ENCODE measurements at places on chromosomes 3 and 15. TPM values are rescaled to one million over a fixed set of nuclear protein-coding genes. Genes with fewer than 3 reads are reported as not detected.

GRCh38 chr15:50358845-50359244 is 3.8 kb upstream of the GABPB1 start:
- no peaks in the 10 kb centered on the region for H3K36me3 ChIP-seq
- no peak overlapping the region for H3K27ac ChIP-seq
- no peak overlapping the region for H3K4me3 ChIP-seq
- peaks cover 10% of the 10 kb centered on the region for H3K4me1 ChIP-seq

DNA sequence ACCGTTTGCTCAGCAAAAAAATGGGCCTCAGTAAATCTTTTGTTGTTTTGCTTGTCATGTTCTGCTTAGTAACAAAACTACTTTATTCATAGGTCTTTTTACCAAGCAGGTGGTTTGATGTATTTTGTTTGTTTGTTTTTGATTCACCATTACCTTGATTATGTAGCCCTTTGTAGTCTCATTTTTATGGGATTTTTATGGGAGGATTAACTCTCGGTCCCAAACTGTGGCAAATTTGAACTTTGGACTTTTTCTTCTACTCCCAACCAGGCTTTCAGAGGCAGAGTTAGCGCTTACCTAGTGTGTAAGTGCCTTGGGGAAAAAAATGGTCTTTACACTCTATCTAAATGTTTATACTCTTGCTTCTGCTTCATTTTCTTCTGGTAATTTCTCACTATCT is 276.7 kb upstream of the POU1F1 start:
- DNase-seq = peak; percentile 28
- H3K27ac ChIP-seq = no peak overlapping the region
- H3K4me1 ChIP-seq = peaks cover 3% of the 10 kb centered on the region
- no peaks in the 10 kb centered on the region for H3K36me3 ChIP-seq
- H3K4me3 ChIP-seq = no peak overlapping the region
- no peaks in the 10 kb centered on the region for H3K27me3 ChIP-seq

- peak; percentile 95 for DNase-seq
- peaks cover 8% of the 10 kb centered on the region for H3K4me1 ChIP-seq
- peak within 1 kb of the TSS; percentile 83 for H3K4me3 ChIP-seq
- H3K27me3 ChIP-seq = no peaks in the 10 kb centered on the region
Observed at GRCh38 chr3:146544002-146544928, at the start of gene PLSCR1. Gene PLSCR1, minus strand, starts transcription at chr3:146544607. Its CDS starts 8,055 bp downstream, at chr3:146536552.

DNA sequence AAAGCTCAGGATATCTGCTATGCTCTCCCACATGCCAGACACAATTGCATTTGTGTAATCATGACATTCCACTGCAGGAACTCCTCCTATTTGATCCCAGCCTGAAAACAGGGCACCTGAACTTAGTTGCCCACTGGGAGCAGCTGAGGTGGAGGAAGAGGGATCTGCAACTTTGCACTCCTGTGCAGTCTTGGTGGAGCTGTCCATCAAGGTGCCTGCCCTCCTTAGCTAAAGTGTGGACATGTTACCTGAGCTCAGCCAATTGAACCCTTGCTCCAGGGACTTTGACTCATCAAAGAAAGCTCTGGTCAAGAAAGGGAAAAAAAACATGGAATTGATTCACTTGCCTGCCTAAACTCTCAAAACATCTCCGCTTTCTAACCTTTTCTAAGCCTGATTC is 33.3 kb upstream of the TUBGCP5 start:
- no peaks in the 10 kb centered on the region for H3K36me3 ChIP-seq
- no peaks in the 10 kb centered on the region for H3K4me1 ChIP-seq
- no peak overlapping the region for H3K27ac ChIP-seq

Gene FAM3D
- total RNA-seq = 0.60 TPM

GRCh38 chr3:53498806-53499641 is 4.6 kb downstream of the CACNA1D start:
- peaks cover 17% of the 10 kb centered on the region for H3K27me3 ChIP-seq
- DNase-seq = peak; percentile 41
- H3K4me3 ChIP-seq = no peak overlapping the region
- H3K4me1 ChIP-seq = peaks cover 24% of the 10 kb centered on the region

Gene SAXO2
- 0.64 TPM for total RNA-seq

- H3K27me3 ChIP-seq = no peaks in the 10 kb centered on the region
- no peak overlapping the region for H3K4me3 ChIP-seq
- H3K4me1 ChIP-seq = peaks cover 5% of the 10 kb centered on the region
- peak; percentile 11 for DNase-seq
- peak overlapping the region; percentile 73 for H3K27ac ChIP-seq
Observed at GRCh38 chr3:27556887-27557286, 72.7 kb upstream of the SLC4A7 start.

DNA sequence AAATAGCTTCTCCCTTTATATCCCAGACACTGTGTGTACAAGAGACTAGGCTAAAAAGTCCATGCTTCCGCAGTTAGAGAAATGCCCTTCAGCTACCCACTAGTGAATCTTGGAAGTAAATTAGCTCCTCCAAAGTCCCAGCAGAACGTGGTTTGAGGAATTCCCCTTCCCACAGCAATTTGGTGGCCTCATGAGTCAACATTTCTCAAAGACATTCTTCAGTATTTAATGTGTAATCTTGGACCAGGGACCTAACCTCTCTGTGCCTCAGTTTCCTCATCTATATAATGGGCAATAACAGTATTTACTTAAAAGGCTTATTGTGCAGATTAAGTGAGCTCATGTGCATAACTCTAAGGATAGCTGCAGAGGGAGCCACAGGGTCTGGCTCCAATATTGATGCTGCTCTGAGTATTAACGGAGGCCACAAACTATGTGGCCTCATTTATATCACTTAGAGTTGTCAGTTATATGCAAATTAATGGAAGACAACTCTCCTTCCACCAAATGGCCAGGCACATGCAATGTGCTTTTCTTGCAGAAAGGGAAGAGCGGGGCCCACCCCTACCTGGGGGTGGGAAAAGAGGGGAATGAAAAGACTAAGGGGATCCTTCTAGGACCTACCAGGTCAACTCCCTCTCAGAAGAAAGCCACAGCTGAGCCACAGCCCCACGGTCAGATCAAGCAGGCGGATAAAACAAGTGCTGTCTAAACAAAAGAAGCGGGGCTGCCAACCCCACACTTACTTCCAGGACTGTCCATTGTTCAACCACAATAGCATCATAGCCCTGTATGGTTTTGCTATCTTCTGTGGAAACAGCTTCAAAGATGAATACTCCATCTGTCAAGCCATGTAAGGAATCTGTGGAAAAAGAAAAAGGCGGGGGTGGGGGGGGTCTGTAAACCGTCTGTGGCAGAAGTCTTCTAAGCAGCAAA is 92.4 kb downstream of the OXNAD1 start:
- DNase-seq = no peak
- no peaks in the 10 kb centered on the region for H3K27me3 ChIP-seq
- no peaks in the 10 kb centered on the region for H3K4me1 ChIP-seq
- no peak overlapping the region for H3K4me3 ChIP-seq

DNA sequence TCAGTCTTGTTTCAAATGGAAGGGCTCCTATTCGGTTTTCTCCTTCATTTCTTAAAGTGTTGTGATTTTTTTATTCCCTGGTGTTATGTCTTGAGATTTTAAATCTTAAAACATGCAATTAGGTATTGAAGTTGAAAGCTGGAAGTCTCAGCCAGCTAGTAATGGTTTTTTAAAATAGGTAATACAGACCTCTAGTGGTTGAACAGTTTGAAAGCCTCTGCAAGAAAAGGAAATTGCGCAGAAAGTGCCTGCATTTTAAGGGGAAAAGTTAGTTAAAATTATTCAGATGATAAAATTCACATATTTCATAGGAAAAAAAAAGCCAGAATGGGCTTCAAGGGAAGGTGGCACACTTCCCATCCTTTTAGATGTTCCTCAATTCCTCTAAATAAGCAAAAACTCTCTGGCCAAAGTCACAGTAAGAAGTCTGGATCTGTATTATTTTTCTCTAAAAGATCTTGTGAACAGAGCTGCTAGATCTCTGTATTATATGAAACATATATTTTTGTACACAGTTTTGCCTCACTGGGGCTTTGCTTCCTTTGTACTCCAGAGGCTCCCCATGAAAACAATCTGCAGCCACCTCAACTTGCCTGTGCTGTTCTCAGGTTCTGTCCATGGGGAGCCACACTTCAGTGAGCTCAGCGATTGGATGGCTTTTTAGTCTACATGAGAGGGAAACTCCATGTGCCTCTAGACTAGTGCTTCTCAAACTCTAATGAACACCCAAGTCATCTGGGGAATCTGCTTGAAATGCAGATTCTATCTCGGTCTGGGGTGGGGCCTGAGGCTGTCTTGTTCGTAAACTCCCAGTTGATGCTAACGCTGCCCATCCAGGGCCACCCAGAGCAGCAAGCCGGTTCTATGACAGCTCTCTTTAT is 21.5 kb downstream of the AGTR1 start:
- H3K4me3 ChIP-seq = no peak overlapping the region
- H3K4me1 ChIP-seq = no peaks in the 10 kb centered on the region
- H3K36me3 ChIP-seq = no peaks in the 10 kb centered on the region
- peak; percentile 21 for DNase-seq

GRCh38 chr3:179168918-179169317 is 20.8 kb downstream of the PIK3CA start:
- H3K36me3 ChIP-seq = no peaks in the 10 kb centered on the region
- no peaks in the 10 kb centered on the region for H3K4me1 ChIP-seq
- no peak overlapping the region for H3K27ac ChIP-seq
- no peaks in the 10 kb centered on the region for H3K27me3 ChIP-seq

DNA sequence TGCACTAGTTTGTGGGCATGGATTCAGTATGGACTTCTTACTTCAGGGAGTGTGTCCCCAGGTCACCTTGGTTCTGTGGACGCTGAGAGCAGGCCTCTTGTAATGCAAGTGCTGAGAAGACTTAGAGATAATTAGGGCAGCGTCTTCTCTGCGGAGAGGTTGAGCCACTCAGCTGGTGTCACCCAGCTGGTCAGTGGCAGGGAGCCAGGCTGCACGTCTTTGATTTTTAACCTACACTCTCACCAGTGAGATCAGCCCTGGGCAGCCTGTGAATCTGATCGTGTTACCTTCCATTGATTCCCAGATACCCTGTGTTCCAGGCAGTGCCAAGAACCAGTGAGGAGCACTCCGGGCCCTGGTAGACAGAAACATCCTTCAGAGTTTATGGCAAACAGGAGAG is 92.6 kb downstream of the SLCO3A1 start:
- no peak overlapping the region for H3K4me3 ChIP-seq
- no peaks in the 10 kb centered on the region for H3K27me3 ChIP-seq
- no peaks in the 10 kb centered on the region for H3K36me3 ChIP-seq
- no peak overlapping the region for H3K27ac ChIP-seq
- no peak for DNase-seq

DNA sequence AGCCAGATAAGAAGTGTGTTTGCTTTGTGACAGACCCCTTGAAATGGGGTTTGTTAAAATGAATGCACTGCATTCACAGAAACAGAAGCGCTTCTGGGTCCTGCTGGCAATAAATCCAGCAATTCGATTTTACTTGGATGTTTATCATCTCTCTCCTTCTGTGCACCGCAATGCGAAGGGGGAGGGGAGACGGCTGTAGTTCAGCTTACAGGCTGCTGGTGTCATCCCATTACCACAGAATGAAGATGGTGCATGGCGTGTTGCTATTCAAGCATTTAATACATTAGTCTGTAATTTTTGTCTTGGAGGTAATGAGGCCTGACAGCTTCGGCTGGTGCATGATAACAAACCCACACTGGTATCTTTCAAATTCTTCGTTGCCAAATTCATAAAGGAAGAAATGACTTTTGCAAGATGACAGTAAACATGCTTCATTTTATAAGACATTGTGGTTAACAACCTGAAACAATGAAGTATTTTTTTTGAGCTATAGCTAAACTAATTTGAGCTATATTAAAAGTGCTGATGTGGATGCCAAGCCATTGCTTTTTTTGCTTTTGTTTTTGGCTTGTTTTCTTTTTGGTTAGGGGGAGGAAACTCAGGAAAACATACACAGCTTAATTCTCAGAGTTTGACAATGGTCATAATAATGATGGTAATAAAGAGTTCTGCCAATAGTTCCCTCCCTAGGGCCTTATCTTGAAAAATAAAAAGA is 418.3 kb downstream of the OTOL1 start:
- no peaks in the 10 kb centered on the region for H3K27me3 ChIP-seq
- DNase-seq = peak; percentile 62
- H3K4me1 ChIP-seq = no peaks in the 10 kb centered on the region
- no peaks in the 10 kb centered on the region for H3K36me3 ChIP-seq

Gene FAM227B
- 6.1 TPM for total RNA-seq

GRCh38 chr3:196117809-196118208 is 35.9 kb upstream of the TFRC start:
- H3K4me3 ChIP-seq = no peak overlapping the region
- H3K36me3 ChIP-seq = no peaks in the 10 kb centered on the region
- no peak for DNase-seq
- H3K27ac ChIP-seq = no peak overlapping the region

- peak within 1 kb of the TSS; percentile 72 for H3K27ac ChIP-seq
- peak; percentile 74 for DNase-seq
- peak within 1 kb of the TSS; percentile 34 for H3K4me3 ChIP-seq
- no peaks in the 10 kb centered on the region for H3K27me3 ChIP-seq
Observed at GRCh38 chr3:49422379-49423248, at the start of gene AMT. Gene AMT, minus strand, starts transcription at chr3:49422473. Its CDS starts 23 bp downstream, at chr3:49422450.

DNA sequence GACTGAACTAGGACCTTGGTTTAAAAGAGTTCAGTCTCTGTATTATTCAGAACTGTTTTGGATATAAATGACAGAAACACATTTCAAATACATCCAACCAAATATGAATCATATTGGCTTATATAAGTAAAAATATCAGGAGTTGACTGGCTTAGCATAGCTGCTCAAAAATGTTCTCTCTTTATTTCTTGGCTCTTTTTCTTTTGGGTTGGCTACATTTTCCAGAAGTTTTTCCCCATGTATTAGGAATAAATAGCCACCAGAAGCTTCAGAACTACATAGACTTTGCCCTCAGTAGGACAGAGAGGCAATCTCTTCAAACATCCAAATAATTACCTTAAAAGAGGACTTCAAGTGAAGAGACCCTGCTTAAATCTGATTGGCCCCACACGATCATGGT is 32.7 kb downstream of the KCNMB2 start:
- H3K36me3 ChIP-seq = no peaks in the 10 kb centered on the region
- H3K27me3 ChIP-seq = no peaks in the 10 kb centered on the region
- no peak for DNase-seq
- H3K4me1 ChIP-seq = no peaks in the 10 kb centered on the region
- no peak overlapping the region for H3K4me3 ChIP-seq

Gene AGTR1
- total RNA-seq = 8.0 TPM

- no peak overlapping the region for H3K27ac ChIP-seq
- no peaks in the 10 kb centered on the region for H3K27me3 ChIP-seq
- DNase-seq = no peak
- H3K36me3 ChIP-seq = no peaks in the 10 kb centered on the region
- H3K4me1 ChIP-seq = no peaks in the 10 kb centered on the region
- H3K4me3 ChIP-seq = no peak overlapping the region
Observed at GRCh38 chr3:101223016-101223415, 97.4 kb downstream of the IMPG2 start.

DNA sequence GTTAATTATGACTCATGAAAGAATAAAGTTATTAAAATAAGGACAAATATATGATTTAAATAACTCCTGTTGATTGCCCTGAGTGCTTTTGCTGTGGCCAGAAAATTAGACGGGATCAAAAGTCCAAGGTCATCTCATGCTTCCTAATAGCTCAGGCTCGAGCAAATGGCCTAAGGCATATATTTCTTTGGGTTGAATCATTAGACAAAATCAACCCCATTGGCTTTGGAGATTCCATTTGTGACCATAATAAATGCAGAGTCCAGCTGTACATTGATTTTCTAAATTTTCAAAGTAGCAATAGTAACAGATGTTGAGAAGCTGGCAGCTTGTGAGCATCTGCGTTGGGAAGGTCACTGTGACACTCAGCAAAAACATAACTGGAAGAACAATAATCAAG is 464.5 kb upstream of the TGFBR2 start:
- no peak overlapping the region for H3K27ac ChIP-seq
- H3K27me3 ChIP-seq = no peaks in the 10 kb centered on the region
- no peak for DNase-seq
- H3K4me1 ChIP-seq = no peaks in the 10 kb centered on the region
- H3K4me3 ChIP-seq = no peak overlapping the region
